ENCODE measurements at places on chromosomes 13 and 19.
A peak's percentile ranks its signal among the peaks of the same experiment; 100 is the strongest.

- peak; percentile 43 for DNase-seq
Observed at GRCh38 chr19:13881251-13881691, 4.3 kb downstream of the NANOS3 start.

DNA sequence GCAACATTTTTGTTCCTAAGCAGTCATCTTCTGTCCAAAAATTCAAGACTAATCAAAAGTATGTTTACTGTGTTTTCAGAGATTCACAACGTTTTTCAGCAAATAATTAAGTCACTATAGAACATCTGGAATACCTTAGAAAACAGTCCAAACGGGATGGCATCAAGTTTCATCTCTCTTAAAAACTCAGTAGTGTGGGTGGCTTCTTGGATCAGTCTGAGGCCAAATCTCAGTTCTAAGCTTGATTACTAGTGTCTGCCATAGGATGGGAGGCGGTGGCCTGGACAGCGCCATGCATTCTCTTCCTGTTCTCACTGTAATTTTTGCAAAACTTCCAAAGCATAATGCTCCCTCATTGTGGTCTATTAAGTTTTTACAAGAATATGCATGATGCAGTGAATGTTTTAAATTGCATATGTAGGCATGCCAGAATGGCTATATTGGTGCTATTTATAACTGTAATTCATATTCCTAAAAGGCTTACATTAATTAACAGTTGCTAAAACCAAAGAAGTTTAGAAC is 37.1 kb downstream of the ANKRD10 start:
- no peak for DNase-seq

GRCh38 chr13:76239031-76239680 is 603.0 kb downstream of the LMO7 start:
- DNase-seq: no peak

GRCh38 chr13:107827840-107828549 is 387.3 kb downstream of the LIG4 start:
- no peak for DNase-seq

- DNase-seq: no peak
Observed at GRCh38 chr13:106117035-106117434, 418.4 kb downstream of the EFNB2 start.

DNA sequence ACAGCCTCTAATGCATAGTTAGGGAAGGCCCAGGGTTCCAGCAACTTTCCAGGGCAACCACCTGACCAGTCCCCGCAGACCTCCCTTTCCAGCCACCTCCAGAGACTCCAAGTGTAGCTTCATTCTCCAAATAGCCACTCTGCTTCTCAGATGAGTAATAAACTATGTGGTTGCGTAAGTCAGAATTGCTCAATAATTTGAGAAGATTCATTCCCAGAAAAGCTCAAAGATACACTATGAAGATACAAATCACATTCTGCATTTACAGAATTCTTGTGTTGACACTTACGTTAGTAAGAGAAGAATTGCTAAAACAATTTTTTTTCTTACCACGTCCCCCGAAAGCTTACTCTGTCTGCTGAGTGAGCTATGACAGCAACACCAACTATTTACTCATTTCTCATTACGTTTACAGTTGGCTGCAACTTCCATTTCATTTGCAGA is 8.2 kb upstream of the LATS2 start:
- DNase-seq: no peak

GRCh38 chr13:105370011-105370650 is 1165.3 kb downstream of the EFNB2 start:
- DNase-seq: no peak

GRCh38 chr13:113483504-113484293 is 6.8 kb downstream of the DCUN1D2 start:
- DNase-seq: no peak
